Activated T-helper 1 cell treated with anti-CD3 and anti-CD28 coated beads, Interleukin-2, amount 50 U/mL, for 16 hours (primary cell): ENCODE measurements at places on chromosomes 3 and 15.

DNA sequence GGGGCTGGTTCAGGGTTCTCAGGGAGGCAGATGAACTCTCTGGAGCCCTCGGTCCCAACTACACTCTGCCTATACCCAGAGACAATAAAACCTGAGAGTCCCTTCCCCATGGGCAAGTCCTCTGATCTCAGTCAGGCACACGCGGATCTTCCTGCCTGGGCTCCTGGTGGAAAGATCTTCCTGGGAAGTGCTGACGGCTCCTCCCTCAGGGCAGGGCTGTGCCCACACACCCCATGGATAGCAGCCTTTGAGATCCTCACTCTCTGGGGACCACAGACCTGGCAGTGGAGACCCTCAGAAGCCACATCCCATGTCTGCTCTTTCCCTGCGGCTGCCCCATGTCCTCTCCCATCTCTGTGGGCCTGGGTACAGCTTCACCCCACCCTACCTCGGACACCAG is 10.4 kb downstream of the SH2D7 start:
- DNase-seq, result no peak

DNA sequence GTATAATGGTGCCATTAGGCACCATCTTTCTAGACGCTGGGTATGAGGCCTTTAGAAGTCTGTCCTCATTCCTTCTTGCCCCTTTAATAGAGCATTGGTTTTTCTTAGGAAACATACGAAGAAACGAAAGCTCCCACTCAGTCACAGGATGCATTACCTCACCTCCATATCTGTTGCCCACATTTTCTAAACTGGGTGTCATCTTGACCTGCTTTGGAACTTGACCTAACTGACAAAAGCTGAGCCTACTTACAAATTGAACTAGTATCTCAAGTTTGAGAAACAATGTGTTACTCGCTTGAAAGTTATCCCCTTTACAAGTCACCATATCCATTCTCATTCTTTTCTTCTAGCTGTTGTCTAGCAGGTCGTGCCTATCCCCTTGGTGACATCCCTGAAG is 102.7 kb downstream of the VPS8 start:
- DNase-seq, result no peak

DNA sequence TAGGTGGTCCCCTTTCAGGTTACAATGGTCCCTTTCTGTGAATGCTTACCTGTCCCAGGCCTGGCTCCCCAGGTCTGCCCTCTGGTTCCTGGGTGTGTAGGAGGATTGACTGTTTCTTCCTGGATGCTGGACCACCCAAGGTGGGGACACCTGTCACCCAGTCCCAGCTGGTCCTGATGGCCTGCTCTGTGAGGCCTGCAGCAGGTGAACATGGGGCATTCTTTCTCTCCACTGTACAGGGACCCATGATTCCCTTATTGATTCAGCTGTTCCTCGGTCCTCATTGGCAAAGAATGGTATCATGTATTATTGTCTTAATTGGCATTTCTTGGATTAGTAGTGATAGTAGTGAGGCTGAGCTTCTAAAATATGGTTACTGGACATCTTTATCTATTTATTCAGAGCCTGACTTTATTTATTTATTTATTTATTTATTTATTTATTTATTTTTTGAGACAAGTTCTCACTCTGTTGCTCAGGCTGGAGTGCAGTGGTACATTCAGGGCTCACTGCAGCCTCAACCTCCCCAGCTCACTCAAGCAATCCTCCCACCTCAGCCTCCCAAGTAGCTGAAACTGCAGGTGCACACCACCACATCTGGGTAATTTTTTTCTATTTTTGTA is 8.8 kb upstream of the DNAJA4 start:
- no peak for DNase-seq

- DNase-seq, result no peak
These were observed 8.2 kb downstream of the MAP2K1 start for GRCh38 chr15:66394915-66395314.

DNA sequence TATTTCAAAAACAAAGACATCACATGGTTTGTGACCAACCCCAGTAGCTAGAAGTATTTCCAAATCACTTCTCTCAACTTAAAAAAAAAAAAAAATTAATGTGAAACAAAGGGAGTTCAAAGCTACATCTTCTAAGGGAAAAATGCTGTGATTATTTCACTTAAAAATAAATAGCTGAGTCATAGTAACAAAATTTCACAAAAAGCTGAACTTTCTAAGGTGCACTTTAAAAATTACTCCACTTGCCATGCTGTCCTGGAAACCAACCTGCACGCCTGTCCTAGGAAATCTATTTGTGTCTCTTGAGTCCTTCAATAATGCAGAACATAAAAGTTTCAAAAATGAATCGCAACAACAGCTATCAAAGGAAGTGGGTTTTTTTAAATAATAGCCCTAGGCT is 1.8 kb downstream of the ACAP2 start:
- no peak for DNase-seq

DNA sequence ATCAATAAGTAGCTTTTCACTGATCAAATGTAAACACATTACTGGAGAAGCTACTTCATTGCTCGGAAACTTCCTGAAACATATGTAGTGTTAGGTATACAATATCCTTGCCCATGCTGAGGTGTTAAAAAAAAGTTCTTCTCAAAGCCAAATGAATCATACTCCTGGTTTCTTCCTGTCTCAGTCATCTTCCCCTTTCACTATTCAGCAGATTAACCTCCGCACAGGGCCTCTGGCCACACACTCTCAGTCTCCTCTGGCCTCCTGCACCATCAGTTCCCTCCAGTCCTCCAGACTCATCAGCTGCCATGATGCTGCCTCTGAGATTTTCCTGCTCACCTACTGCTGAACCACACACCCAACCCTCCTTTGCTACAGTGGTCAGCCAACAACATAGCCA is 70.5 kb upstream of the BOC start:
- DNase-seq, result no peak

GRCh38 chr3:192827208-192827607 is 90.4 kb downstream of the MB21D2 start:
- no peak for DNase-seq

DNA sequence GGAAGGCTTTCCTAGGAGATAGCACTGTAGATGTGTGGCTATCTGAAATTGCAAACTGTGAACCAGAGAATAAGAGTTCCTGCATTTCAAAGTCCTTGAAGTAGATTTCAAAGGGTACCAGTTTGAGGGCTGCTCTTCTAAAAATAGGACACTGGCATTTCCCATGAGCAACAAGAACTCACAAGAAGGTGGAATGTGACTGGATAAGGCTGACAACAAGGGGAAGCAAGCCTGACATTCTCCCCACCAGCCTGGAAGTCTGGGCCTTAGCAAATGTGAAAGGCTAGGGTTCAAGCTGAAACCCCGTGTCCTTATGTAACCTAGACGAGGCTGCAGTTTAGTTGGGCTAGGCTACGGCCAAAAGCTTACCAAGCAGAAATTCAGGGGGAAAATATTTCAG is 18.7 kb upstream of the TJP1 start:
- DNase-seq, result no peak

- no peak for DNase-seq
These were observed 20.5 kb upstream of the ELP6 start for GRCh38 chr3:47533996-47534454.

DNA sequence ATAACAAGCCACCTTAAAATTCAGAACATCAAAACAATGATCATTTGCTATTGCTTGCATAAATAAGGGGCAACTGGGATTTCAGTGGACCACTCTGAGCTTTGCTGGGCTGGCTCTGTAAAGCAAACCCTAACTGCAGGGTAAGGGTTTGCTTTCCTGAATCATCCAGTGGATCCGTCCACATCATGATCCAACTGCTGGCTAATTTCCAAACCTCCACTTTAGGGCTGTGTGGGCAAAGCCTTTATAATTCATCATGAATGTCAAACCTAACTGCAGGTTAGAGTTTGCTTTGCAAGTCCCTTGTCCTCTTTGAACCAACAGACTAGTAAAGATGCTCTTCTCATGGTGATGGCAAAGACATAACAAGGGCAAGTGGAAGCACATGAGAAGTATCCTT is 76.1 kb downstream of the SYNPR start:
- no peak for DNase-seq

DNA sequence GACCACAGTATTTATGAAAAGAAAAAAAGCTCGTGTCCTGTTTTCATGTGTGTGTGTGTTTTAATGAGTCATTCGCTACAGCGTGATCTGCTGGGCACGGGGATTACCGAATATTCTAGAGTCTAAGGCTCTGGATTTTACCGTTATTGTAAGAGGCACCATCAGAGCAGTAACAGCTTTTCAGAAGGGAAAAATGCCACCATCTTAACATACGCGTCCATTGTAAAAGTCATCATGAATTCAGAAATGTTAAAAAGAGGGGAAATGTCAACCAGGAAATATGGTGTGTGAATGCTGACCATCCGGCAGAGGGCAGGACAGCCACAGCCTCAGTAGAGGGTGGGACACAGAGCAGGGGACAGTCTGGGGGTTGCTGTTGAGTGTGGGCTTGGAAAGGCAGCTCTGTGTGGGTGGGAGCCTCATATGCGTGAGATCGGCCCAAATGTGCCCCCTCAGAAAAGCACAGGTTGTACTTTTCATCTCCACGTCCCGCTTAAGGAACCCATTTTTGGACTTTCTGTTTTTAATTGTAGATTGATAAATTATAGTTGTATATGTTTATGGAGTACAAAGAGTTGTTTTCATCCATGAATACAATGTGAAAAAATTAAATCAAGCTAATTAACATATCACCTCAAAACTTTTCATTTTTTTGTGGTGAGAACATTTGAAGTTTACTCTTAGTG is 69.6 kb downstream of the ASB7 start:
- DNase-seq, result no peak

DNA sequence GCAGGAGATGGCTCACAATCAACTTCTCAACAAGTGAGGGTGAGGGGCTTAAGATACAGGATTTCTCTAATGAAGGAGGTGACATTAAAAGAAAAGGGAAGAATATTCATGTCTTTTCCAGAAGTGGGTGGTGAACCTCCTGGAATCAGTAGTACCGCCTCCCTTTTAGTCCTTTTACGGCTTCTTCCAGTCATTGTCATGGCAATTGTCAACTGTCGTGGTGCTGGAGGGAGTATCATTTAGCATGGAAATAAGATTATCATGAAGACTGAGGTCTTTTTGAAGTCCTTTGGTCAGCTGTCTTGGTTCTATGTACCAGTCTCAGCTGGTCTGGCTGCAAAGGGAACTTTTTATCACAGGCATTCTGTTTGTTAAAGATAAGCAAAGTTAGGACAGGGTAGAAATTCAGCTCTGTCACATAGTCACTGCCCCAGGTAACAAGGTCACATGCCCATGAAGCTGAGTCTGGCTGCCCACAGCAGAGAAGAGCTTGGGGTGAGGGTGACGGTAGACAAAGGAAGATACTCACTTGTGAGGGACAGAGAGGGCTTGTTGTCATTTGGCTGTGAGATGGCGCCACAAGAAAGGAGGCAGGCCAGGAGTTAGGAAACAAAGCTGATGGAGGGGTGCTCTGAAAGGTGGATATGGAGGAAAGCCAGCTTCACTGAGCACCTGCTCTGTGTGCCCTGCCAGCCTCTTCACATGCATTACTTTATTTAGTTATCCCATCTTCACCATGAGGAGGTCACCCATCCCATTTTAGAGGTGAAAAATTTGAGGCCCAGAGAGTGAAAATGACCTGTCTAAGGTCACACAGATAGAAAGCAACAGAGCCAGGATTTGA is 228.2 kb upstream of the TRIM42 start:
- DNase-seq, result no peak

DNA sequence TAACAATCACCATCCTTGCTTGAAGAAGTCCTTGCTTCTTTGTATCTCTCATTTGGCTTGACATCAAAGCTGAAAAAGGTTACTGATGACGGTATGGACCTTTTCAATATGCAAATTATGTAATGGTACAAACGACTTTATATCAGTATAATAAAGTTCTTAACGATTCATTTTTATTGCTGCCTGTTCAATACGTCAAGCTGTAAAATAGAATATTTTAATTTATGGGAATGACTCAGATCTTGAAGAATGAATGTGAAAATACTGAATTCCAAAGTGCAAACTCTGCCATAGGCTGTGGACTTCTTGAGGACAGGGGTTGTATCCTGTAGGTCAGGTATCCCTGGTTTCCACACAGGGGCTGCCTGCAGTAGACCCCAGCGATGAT is 156.2 kb downstream of the PLCL2 start:
- no peak for DNase-seq

GRCh38 chr3:124976383-124976782 is 41.8 kb upstream of the MUC13 start:
- no peak for DNase-seq

- DNase-seq, result no peak
These were observed 47.8 kb downstream of the BOC start for GRCh38 chr3:113259196-113259595.

- no peak for DNase-seq
These were observed 391.0 kb upstream of the CADM2 start for GRCh38 chr3:84567796-84568195.

GRCh38 chr15:73357999-73358665 is 10.6 kb downstream of the HCN4 start:
- DNase-seq, result no peak

DNA sequence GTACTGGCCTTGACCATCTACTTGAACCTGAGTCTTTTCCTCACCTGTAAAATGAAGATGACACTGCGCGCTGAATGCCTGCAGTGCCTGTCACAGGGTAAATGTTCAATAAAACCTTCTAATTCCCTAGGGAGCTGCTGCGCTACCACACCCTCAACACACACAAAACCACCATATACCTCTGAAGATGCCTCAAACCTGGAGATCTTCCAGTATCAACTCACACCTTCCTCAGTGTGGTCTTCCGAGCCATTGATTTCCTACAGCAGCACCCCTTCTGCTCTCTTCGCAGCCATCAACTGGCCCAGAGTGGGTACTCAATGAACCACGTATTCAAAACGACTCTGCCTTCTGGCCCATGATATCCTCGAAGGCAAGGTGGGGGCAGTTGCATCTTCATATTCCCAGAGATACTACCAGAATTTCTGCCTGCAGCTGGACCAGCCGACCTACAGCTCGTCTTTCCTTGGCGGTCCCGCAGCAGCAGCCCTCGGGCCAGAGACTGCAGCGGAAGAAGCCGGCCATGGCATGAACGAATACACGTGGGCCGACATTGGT is 695 bp downstream of the RPL32 start:
- DNase-seq, result peak; percentile 22

- no peak for DNase-seq
These were observed 222.0 kb downstream of the P3H2 start for GRCh38 chr3:189898559-189899153.

GRCh38 chr3:118526758-118527513 is 507.7 kb downstream of the IGSF11 start:
- no peak for DNase-seq

DNA sequence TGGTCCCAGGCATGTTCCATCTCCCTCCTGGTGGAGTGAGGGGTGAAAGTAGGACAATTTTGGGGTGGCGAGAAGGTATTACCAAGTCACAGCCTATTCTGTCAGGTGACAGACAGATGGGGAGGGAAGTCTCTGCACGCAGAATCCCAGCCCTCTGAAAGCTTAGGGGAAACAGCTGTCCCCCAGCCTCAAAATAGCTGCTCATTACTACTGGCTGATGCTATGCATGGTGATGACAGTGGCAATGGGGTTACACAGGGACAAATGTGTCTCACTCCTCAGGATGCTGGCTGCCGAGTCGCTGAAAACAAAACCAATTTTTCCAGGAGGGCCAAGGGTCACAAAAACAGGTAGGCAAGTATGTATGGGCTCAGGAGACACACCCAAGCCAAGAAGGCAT is 68.8 kb upstream of the OXTR start:
- no peak for DNase-seq

- DNase-seq, result no peak
These were observed 357.4 kb downstream of the SHQ1 start for GRCh38 chr3:72490688-72491435.

- DNase-seq, result no peak
These were observed 29.2 kb downstream of the EPHB3 start for GRCh38 chr3:184590795-184591194.
